Stimulated activated CD4-positive, alpha-beta T cell treated with anti-CD3 and anti-CD28 coated beads, Interleukin-2, amount 100 ng/mL, for 48 hours (primary cell): ENCODE measurements at places on chromosomes 11 and 22.

- no peak for DNase-seq
These were observed 55.3 kb downstream of the TRMU start for GRCh38 chr22:46390652-46391301.

- DNase-seq = no peak
These were observed 1.2 kb upstream of the MIOX start for GRCh38 chr22:50485221-50486131.

GRCh38 chr11:64745521-64746328 is 1.8 kb upstream of the RASGRP2 start:
- DNase-seq = no peak

- peak; percentile 17 for DNase-seq
These were observed at the start of gene CASP1 for GRCh38 chr11:105034813-105035620. CASP1 (minus strand) TSS chr11:105035144; CDS start chr11:105035113, 31 bp downstream.

GRCh38 chr11:95790933-95791708 is 823 bp downstream of the CEP57 start:
- DNase-seq = peak; percentile 35
